ENCODE measurements at places on chromosomes 6 and 20.

DNA sequence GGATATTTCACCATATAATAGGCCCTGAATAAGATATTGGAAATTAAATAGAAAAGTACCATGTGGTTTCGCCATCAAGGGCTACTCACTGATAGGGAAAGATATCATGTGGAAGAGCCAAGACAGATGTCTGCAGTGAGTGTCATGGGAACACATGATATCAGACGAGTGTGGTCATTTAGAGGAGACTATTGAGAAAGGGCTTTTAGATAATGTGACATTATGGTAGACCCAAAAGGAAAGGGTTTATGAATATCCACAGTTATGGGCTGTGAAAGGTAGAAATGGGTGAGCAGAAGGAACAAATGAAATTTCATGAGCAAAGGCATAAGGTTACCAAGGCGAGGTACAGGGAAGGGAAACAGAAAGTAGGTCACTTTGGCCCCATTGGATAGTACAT is 182.3 kb upstream of the PRSS16 start:
- no peak for DNase-seq

- DNase-seq, result no peak
These were observed 25.1 kb downstream of the CHMP4B start for GRCh38 chr20:33836277-33836676.

GRCh38 chr20:38291966-38292365 is 12.0 kb upstream of the BPI start:
- DNase-seq, result no peak

DNA sequence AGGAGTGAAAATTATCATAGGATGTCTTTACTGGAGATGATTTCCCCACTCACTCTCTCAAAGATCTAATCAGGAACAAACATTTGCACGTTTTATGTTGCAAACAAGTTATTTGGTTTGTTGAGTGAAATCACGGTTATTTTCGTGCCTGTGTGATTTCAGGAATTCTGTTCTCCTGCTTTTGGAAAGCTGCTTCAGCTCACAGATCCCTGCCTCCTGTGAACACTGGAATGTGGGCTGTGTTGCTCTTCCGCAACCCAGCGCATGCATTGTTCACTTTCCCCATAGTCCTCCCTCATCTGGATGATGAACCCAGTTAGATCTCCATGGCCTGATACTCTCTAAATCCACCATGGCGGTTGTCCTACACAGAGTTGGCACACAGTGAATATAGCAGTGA is 91.0 kb downstream of the PLEKHG1 start:
- DNase-seq, result no peak

- no peak for DNase-seq
These were observed 13.8 kb downstream of the FOXQ1 start for GRCh38 chr6:1325461-1326309.

GRCh38 chr6:80460257-80460865 is 353.9 kb downstream of the BCKDHB start:
- DNase-seq, result no peak

DNA sequence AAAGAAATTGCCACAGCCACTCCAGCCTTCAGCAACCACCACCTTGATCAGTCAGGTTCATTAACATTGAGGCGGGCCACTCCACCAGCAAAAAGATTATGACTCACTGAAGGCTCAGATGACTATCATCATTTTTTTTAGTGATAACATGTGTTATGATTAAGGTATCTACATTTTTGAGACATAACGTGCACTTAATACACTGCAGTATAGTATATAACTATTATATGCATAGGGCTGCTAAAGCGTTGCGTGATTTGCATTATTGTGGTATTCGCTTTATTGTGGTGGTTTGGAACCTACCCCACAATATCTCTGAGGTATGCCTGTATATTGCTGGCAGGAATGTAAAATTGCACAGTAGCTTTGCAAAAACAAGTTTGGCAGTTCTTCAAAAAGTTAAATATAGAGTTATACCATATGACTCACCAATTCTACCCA is 6.8 kb upstream of the RIPK1 start:
- no peak for DNase-seq

GRCh38 chr6:63543982-63544381 is 28.3 kb upstream of the LOC128125822 start:
- DNase-seq, result no peak

- DNase-seq, result no peak
These were observed 47.2 kb downstream of the QKI start for GRCh38 chr6:163461696-163462095.

DNA sequence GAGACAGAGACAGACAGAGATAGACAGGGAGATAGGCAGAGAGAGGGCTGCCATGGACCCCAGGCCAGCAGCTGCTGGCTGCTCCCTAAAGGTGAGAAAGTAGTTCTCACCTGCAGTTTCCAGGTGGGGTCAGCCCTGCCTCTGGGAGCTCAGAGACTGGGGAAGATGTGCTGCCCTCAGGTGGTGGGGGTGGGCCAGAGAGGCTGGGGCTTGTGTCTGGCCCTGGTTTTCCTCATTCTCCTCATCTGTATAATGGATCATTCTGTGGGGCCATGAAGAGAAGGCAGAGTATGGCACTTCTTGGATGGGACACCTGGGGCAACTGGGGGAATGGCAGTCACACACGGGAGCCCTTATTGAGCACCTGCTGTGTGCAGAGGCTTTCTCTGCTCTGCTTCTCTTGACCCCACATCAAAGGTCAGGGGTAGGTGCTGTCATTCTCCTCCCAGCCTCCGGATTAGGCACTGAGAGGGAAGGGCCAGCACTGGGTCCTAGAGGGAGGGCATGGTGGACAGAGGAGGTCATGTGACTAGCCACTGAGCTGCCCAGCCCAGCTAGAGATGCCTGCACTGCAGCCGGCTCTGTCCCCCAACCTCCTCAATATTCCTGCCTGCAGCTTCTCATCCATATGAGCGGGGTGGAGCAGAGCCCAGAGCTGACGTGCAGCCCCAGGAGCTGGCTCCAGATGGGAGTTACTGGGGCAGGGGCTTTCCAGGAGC is 4.1 kb downstream of the ANGPT4 start:
- no peak for DNase-seq

DNA sequence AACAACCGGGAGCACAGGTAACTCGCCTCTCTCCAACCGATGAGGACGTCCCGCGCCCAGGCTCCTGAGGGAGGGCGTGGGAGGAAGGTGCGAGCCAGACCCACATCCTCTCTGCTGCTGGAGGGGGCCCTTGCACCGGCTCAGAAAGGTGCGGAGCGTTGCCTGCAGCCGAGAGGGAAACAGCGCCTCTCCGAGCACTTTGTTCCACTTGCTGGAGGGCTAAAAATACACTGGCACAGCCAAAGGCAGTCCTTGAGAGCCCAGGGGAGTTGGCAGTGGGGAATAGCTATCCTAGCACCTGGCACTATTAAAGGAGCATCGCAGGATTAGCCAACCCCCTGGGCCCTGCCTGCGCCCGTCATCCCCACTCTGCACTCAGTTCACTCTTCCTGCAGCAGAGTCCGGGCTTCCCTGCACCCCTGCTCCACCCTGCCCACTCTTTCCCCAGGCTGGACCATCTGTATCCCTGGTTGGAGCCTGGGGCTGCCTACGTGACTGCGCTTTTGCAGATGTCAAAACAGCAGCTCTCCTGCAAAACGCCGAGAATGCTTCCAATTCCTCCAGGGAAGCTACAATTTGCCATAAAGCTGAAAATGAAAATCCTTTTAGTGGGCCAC is 108.9 kb downstream of the SNX5 start:
- no peak for DNase-seq

GRCh38 chr20:8454137-8454712 is 322.2 kb downstream of the PLCB1 start:
- DNase-seq, result no peak

GRCh38 chr20:60867589-60867988 is 384.5 kb upstream of the CDH4 start:
- no peak for DNase-seq

GRCh38 chr6:165889636-165890403 is 226.8 kb upstream of the PDE10A start:
- DNase-seq, result no peak

DNA sequence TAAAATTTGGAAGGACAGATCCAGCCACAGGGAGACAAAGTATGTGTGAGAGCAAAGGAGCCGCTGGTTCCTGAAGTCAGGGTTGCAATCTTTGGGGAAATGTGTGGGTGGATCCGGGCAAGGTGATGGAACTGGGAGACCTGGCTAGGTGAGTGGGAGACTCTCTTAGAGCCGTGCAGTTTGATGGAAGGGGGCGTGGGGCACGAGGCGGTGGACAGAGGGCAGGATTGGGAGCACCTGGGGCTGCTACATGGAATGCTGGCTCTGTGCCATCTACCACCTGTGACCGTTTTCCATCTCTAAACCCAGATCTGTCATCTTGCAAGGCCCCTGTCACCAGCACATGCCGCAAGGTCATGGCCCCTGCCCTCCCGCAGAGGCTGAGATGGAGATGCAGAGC is 268.4 kb downstream of the SMOC2 start:
- no peak for DNase-seq

DNA sequence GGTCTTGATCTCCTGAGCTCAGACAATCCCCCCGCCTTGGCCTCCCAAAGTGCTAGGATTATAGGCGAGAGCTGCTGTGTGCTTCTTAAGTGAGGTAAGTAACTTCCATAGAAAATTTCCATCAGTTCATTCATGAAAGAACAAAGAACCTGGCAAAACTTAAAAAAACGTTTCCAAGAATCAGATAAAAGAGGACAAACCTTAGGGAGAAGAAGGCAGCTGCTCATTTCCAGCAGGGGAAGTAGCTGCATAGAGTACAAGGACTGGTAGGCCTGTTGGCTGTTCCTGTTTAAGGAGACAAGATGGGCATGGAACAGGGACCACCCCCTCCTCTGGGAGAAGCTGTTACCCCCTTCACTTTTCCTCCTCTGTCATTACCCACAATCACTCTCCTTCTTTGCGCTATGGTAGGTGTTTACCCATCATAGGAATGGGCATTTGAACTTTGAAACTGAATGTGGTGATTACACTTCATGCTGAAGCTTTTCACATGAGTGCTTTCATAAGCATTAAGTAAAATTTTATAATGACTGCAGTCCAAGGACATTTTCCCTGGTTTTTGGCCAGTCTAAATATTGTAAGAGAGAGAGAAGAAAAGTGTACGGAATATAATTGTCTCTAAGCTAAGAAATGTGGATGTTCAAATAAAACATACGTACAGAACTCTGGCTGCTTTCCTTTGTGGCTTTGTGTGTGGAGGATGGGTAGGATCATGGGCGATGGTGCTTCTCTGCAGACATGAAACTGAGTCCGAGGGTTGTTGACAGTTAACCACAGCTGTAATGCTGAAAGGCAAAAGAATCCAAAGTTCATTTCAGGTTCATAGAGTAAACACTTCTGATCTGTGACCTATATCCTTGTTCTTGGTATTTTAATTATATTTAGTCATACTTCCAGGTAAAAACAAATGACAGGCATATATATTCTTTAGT is 56.4 kb downstream of the CCN2 start:
- DNase-seq, result no peak

GRCh38 chr6:45477278-45477677 is 99.5 kb upstream of the SUPT3H start:
- no peak for DNase-seq
